Stimulated activated CD8-positive, alpha-beta memory T cell treated with anti-CD3 and anti-CD28 coated beads, Interleukin-7, amount 100 ng/mL, for 1 hour (primary cell): ENCODE measurements at places on chromosomes 1 and 21.
A peak's percentile ranks its signal among the peaks of the same experiment; 100 is the strongest.

DNA sequence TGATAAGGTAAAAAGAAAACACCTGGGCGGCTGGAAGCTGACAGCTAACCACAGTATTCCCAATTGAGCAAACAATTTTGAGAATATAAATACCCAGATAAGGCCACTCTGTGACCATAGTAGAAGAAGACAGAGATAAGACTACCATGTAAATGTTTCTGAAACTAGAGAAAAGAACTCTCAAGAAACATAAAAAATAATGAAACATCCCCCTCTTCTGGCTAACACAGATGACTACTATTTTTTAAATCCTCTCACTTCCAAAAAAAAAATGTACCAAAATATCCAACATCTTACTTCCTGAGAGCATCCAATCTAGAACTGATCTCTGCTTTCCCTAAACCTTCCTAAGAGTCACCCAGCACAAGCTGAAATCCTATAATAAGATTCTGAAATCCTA lies 125.9 kb downstream of the HFM1 start:
- no peak for DNase-seq

DNA sequence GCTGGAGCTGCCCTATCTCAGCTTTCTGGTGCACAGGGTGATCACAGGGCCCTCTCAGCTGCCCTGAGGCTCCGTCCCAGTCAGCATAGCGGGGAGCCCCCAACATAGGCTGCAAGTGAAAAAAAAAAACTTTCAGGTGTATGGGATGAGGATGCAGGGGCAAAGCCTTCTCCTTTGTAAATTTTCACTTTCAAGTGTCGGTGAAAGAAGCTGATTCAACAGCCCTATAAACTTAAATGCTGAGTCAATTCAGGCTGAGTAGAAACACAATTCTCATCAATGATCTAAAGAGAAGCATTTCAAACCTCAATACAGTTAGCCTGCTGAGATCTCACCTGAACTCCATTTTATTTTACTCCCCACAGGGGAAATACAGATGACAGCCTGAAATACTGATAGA lies 171.2 kb downstream of the SEC16B start:
- DNase-seq = no peak

- DNase-seq = no peak
These were observed 13.1 kb downstream of the KCND3 start for GRCh38 chr1:111976332-111976731.

DNA sequence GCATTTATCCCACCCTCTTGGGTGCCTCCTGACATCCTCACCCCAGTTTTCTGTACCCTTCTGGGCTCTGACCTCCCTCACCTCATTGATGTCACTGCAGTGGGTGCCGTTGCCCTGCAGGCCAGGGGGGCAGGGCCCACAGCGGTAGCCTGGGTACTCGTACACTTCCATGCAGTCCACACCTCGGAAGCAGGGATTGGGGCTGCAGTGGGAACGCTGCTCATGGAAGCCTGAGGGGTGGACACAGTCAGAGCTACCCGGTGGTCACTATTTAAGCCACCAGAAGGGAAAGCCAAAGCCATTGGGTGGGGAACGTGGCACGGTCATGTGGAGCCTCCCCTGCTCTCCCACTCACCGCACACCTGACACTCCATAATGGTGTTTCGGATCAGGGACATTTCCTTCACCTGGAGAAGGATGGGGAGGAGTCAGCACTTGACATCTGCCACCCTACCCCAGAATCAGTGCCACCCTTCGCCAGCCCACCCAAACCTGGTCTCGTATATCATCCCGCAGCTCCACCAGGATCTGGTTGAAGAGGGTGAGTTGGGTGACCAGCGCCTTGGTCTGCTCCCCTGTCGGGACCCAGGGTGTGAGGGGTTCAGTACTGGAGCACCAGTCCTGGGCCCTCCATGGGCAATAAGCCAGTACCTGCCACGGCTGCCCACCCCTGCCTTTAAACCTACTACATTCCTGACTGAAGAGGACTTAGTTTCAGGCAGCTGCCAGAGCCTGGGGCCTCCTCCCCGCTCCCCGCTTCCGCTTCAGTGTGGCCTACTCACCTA lies 4.8 kb downstream of the THBS3 start:
- DNase-seq = no peak

DNA sequence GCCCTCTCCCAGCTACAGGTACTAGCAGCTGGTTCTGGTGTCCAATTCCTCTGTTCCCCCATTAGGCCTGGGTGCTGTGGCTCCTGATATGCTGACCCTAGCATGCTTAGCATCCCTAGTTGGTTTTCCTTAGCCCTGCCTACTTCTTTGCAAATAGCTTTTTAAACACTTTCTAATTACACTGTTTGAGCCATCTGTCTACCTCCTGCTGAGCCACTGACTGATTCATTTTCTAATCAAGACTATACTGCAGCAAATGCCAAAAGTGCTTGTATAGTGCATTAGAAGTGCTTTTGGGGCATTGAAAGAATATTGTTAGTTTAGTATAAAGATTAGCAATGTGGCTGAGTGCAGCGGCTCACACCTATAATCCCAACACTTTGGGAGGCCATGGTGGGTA lies 36.3 kb downstream of the ERICH3 start:
- DNase-seq = no peak

DNA sequence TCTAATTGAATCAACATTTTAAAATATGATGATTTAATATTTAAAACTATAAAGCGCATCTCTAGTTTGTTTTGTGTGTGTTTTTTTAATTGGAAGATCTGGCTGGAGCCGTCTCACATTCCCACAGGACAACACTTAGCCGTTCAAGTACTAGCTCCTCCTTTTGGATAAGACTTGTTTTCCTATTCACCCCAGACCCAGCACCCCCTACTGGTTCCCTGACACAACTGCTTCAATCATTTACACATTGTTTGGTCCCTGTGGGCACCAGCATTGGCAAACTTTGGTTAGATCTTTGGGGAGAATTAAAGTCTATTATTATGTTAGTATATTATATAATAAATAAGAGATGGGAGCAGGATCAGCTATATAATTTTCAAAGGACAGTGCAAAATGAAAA lies 34.5 kb downstream of the TYW3 start:
- DNase-seq = no peak

DNA sequence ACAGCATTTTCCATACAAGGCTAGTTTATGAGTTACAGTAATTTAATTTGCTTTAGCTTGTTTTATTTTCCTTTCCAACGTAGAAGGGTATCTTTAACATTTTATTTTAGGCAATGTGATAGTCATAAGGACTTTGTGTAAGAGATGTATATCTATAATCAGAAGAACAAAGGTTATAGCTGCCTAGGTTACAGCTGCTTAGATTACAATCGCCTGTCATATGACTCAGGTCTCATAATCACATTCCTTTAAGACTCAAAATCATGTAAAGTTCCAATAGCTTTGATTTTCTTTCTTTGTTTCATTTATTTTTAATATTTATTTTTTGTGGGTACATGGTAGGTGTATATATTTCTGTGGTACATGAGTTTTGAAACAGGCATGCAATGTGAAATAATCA lies 37.8 kb upstream of the COP1 start:
- DNase-seq = no peak

GRCh38 chr1:219744652-219745469 lies 132.0 kb upstream of the ZC3H11B start:
- no peak for DNase-seq

- no peak for DNase-seq
These were observed 2.6 kb downstream of the C1orf226 start for GRCh38 chr1:162384116-162384515.

- DNase-seq = no peak
These were observed 158.5 kb upstream of the PRMT6 start for GRCh38 chr1:106897976-106898375.

DNA sequence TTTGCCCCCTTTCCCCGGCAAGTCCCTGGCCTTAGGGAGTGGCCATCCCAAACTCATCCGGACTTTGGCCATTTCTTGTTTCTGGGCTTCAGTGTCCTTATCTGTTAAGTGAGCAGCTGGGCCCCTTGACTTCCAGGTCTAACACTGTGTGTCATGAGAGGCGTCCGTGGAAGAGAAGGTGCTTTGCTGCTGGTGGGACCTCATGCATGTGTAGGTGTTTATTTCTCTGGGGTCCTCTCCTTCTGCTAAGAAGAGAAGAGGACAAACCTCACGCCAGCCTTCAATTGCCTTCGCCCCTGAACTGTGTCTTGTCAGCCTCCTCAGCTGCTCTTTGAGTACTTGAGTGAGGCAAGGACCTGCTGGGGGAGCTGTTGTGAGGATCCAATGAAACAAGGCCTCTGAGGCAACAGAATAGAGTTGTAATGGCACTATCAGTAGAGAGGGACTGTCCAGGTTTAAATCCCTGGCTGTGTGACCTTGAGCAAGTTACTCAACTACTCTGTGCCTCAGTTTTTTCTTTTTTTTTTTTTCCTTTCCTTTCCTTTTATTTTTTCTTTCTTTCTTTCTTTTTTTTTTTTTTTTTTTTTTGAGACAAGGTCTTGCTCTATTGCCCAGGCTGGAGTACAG lies 72.5 kb downstream of the RUNX3 start:
- DNase-seq = no peak

- DNase-seq = no peak
These were observed 80.4 kb downstream of the ITPKB start for GRCh38 chr1:226658546-226659125.

- no peak for DNase-seq
These were observed 39.7 kb upstream of the RUNX3 start for GRCh38 chr1:24969596-24970398.

GRCh38 chr1:41371630-41372599 lies 10.7 kb downstream of the FOXO6 start:
- no peak for DNase-seq

- DNase-seq = no peak
These were observed 29.4 kb downstream of the RCSD1 start for GRCh38 chr1:167659450-167659849.

DNA sequence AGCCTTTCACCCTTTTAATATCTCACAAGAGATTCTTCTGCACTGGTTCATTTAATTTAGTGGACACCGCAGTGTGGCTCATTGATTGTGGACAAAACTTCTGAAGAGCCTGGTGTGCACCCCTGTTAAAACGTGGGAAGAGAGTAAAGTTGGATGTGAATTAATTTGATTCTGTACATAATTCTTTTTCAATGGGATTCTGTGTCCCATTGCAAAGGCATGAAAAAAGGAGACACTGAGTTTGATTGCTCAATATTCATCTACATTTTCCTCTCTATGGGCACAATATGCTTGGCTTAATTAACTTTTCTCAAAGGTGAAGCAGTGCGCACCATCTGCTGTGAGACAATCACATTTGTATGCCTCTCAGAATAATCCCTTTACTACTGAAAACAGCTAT lies 95.1 kb downstream of the BARHL2 start:
- no peak for DNase-seq

- DNase-seq = no peak
These were observed 15.9 kb downstream of the PDIK1L start for GRCh38 chr1:26127235-26128163.

GRCh38 chr21:42258150-42258884 lies 39.4 kb downstream of the ABCG1 start:
- DNase-seq = peak; percentile 68

DNA sequence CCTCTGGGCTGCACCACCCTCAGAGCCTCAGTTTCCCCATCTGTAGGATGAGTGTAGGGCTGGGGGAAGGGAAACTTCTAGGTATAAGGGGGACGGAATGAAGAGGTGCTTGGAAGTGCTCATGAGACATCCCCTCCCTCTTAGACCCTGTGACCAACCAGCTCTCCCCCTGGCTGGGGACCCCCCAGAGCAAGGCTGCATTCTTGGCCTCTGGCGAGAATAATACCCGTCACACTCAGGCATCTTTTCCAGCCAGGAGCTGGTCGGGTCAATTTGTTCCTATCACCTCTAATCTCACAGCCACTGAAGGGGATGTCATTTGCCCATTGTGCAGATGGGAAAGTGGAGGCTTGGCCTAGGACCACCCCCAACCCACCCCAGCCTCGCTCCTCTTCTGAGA lies 443.0 kb downstream of the PTPRU start:
- no peak for DNase-seq

DNA sequence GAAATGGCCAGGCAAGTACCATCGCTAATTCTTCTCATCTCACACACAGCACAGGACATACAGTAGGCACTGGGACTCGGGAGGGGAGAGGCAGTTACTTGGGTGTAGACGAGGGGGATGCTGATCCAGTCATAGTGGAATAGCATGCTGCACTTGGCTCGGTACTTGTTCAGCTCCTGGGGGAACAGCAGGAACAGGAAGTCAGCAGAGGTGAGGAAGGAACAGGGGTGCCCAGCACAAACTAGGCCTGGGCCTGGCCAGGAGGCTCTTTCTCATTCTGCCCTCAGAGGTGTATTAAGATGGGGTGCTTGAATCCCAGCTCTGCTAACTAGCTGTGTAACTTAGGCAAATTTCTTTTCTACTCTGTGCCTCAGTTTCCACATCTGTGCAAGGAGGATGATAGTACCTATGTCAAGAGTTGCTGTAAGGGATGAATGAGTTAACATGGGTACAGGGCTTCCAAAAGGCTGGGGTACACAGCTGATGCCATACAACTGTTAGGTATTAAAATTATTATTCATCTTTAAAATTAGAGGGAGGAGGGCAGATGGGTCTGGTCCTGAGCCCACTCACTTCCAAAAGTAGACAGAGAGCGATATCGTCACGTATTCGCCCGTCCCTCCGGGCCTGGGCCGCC lies 2.4 kb downstream of the BEST4 start:
- no peak for DNase-seq

DNA sequence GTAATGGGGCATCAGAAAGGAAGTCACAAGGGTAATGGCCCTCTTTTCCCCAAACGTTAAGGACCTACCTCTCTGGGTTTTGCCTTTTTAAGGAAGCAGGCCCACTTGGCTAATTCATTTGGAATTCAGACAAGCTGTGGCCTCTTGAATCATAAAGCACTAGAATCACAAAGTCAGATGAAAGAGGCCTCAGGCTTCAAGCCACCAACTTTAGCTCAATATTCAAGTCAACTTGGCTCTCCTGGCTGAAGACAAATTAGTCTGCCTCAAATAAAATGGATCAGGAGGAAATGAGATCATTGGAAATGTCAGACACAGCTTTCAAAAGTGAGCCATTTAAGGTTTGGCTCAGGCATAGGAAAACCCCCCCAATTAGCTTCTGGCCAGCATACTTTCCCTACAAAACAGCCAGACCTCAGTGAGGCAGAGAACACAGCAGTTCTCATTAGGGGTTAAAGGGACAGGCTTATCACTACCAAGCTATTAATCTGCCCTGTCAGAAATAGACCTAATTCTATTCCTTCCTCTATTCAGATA lies 34.3 kb downstream of the SLC35D1 start:
- no peak for DNase-seq

DNA sequence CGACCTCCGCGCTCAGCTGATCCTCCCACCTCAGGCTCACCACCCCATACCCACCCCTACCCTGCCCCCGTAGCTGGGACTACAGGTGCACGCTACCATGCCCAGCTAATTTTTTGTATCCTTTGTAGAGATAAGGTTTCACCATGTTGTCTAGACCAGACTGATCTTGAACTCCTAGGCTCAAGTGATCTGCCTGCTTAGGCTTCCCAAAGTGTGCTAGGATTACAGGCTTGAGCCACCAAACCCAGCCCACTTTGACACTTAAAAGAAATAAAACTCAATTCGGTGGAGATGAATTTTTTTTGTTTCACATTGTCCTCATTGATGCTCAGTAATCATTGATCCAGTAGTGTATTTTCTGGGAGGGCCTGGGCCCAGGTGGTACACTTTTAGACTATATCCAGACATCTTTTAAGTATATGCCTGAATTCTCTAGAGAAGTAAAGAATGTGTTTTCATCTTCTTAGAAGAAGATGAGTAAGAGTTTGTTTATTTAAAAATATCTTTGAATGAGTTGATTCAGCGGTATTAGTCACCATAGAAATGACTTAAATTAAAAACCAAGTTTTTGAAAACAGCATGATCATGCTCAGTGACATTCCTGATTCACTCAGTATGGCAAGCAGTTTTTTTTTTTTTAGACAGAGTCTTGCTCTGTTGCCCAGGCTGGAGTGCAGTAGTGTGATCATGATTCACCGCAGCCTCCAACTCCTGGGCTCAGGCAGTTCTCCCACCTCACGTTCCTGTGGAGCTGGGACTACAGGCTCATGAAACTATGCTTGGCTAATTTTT lies 57.8 kb downstream of the EPB41 start:
- no peak for DNase-seq
